NAMALWA (cell line): ENCODE measurements at places on chromosomes 4 and X.

DNA sequence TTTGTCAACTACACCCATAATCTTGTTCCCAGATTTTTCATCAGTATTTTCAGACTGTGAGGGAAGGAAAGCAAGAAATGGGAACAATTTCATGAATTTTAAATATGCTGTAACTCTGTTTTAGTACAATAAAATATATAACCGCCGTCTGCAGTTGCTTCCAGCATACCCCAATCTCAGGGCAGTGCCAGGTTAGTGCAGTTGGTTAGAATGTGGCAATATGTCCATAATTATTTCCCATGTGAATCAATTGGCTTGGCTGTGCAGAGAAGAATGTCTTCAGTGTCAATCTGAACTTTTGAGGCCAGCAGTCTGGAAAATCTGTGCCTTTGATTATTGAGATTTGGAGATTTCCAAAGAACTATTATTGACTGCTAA lies 5.0 kb upstream of the MMAA start:
- DNase-seq: no peak

DNA sequence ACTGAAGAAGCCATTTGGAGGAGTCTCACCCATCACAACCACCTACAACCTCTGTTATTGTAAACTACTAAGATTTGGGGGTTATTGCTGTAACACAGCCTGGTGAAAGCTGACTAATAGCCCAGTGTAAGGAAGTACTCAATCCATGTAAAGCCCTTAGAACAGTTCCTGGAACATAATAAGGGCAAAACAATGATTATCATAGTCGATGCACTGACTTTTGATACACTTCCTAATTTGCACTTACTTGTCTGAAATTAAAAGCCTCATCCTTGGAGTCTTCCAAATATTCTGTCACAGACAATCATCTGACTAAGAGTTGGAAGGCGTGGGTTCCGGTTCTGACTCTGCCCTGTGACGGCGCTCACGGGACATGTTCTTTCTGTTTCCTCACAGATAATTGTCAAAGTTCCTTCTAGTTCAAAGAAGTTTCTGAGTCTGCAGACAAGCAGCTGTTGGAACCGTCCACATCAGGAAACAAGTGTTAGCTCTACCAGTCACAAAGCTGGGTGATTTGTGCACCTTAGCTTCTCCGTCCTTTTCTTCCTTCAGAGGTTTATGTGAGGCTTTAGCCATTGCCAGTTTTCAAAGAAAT lies 33.4 kb upstream of the RASGEF1B start:
- DNase-seq: peak; percentile 42

DNA sequence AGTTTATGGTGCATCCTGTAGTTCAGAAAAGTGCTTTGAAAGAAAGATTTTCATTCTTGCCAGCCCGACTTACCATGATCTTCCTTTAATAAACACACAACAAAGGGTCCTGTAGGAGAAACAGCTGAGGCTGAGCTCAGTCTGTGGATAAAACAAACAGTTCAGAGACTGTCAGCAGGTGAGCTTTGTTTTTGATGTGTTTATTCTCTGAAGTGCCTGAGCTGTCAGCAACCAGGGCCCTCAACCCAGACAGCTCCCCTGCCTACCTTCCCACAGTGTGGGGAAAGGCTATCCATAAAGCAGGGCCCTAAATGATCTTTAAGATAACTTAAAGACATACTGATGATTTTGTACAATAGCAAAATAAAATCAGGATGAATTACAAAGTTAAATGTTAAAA lies 459.2 kb upstream of the GALNT7 start:
- DNase-seq: no peak

GRCh38 chr4:104859601-104860237 lies 287.0 kb upstream of the TET2 start:
- DNase-seq: no peak

DNA sequence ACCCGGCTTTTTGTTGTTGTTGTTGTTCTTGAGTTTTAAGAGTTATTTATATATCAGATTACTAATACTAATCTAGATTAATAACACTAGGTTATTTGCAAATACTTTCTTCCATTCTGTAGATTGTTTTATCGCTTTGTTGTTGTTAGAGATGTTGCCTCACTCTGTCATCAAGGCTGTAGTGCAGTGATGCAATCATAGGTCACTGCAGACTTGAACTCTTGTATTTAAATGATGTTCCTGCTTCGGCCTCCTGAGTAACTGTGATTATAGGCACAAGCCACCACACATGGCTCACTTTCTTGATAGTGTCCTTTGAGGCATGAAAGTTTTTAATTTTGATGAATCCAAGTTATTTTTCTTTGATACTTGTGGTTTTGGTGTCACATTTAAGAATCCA lies 129.0 kb downstream of the VSIG4 start:
- DNase-seq: no peak

GRCh38 chrX:96455078-96455477 lies 229.6 kb upstream of the DIAPH2 start:
- no peak for DNase-seq

GRCh38 chr4:91427171-91427570 lies 876.6 kb upstream of the GRID2 start:
- no peak for DNase-seq

- DNase-seq: peak; percentile 86
Measured at GRCh38 chrX:153947009-153947769, 2.7 kb upstream of the RENBP start.

DNA sequence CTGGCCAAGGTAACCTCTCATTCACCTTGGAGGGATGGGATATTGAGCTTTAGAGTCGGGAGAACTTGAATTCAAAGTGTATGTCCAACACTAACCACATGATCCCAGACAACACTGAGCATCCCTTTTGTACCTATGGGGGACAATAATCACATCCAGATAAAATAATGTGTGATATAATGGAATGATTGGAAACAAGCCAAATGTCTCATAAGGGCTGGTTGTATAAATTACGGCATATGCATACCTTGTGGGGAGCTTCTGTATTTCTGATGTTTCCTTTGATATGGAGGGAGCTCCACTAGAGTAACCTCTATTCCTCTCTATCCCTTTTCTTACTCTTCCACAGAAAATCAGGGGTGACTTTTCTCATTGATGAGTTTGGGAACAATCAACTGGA lies 40.7 kb upstream of the LDB2 start:
- DNase-seq: no peak

- DNase-seq: no peak
Measured at GRCh38 chr4:151804086-151804630, 43.4 kb upstream of the GATB start.

DNA sequence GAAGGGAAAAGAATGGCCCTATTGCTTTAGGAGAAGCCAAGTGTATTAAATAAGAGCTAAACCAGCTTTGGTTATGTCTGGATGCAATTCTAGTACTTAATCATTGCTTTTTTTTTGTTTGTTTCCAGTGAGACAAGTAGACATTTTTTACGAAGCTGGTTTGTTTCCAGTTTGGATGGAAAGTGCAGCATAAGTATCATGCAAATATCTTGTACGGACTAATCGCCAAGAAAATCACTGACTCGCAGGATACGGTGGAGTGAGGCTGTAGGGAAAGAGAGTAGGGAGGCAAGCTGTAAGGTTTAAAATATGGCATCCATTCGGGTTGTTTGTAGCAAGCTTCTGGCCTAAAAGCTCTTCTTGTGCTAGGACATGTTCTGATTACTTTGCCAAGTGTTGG lies 64.8 kb downstream of the HPGD start:
- no peak for DNase-seq

GRCh38 chrX:100915562-100915961 lies 13.2 kb downstream of the XKRX start:
- no peak for DNase-seq

- no peak for DNase-seq
Measured at GRCh38 chr4:186249785-186250754, 15.9 kb upstream of the F11 start.

GRCh38 chrX:54386314-54386713 lies 28.5 kb upstream of the WNK3 start:
- no peak for DNase-seq

GRCh38 chr4:123561525-123561924 lies 164.9 kb downstream of the SPRY1 start:
- no peak for DNase-seq

- no peak for DNase-seq
Measured at GRCh38 chr4:183729069-183729406, 69.9 kb downstream of the TRAPPC11 start.

DNA sequence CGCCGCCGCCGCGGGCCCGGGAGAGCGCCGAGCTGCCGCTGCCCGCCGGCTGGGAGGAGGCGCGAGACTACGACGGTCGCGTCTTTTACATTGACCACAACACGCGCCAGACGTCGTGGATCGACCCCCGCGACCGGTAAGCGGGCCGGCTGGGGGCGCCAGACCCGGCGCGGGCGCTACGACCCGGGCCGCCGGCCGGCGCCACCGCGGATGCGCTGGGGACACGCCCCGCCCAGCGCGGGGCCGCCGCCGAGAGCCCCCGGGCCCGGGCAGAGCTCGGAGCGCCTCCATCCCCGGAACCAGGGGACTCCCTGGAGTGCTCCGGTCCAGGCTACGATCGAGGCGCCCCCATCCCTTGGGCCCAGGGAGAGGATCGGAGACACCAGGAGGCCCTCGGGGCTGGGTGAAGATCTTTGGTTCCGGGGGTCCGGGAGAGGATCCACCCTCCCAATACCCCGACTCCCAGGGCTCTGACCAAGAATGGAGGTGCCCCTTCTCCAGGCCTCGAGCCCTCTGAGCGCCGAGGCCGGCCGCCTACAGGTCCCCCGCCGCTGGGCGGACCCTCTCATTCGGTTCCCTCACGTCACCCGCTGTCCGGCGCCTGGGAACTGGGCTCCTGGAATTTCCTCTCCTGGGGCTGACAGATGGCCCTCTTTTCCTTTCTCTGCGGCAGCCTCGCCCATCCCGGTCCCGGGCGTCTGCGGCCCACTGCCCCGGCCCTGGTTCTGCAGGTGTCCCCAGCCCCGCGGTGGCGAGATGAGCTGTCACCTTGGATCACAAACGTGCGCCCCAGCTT lies 48.8 kb downstream of the CLDN34 start:
- DNase-seq: no peak

GRCh38 chr4:132275583-132276121 lies 873.4 kb upstream of the PCDH10 start:
- no peak for DNase-seq

DNA sequence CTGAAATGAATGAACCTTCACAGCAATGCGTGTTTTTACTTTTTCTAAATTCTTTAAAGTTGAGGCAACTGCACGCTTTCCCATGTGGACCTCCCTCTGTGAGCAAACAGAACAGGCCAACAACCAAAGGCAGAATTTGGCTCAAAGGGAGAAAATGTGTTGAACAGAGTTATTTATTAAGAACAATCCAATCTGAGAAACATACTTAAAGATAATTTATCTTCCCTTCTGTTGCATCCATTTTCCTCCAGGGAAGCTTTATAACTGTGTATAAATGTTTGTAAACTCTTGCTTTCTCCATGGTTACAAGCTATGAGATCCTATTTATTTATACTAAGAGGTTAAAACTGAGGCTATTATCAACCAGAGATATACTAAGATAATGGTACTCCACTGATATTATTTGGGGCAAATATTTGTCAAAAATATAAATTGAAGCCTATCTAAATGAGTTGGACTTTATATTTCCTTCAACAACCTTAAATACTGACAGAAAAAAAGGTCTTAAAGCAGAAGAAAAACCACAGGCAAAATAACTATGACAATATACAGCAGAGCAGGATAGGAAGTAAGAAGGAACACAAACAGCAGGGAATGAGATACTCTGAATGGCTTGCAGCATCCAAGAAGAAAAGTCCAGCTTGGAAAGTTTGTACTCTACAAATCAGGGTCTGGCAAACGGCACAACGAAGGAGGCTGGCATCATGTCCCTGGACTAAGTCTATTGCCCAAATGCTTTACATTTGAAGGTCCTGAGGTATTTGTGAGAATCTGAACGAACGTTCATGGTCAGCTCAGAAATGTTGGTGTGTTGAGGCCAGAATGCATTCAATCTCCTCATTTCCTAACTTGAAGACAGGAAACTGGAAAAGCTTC lies 663.2 kb upstream of the INTU start:
- no peak for DNase-seq

DNA sequence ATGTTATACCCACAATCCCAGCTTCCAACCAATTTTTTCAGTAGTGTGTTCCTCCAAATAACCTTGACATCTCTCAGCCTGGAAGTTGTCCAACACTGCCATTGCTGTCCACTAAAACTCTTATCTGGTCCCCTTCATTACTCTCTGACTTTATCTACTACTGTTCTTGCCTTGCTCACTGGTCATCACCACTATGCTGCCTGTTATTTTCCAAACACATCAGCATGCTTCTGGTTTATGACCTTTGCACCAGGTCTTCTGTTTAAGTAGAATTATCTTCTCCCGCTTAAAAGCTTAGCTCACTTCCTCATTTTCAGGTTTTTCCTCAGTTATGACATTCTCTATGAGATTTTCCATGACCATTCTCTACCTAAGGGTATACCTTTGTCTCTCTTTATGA lies 5.5 kb downstream of the ELMOD2 start:
- DNase-seq: no peak

- DNase-seq: no peak
Measured at GRCh38 chrX:19243431-19243830, 100.3 kb upstream of the PDHA1 start.

DNA sequence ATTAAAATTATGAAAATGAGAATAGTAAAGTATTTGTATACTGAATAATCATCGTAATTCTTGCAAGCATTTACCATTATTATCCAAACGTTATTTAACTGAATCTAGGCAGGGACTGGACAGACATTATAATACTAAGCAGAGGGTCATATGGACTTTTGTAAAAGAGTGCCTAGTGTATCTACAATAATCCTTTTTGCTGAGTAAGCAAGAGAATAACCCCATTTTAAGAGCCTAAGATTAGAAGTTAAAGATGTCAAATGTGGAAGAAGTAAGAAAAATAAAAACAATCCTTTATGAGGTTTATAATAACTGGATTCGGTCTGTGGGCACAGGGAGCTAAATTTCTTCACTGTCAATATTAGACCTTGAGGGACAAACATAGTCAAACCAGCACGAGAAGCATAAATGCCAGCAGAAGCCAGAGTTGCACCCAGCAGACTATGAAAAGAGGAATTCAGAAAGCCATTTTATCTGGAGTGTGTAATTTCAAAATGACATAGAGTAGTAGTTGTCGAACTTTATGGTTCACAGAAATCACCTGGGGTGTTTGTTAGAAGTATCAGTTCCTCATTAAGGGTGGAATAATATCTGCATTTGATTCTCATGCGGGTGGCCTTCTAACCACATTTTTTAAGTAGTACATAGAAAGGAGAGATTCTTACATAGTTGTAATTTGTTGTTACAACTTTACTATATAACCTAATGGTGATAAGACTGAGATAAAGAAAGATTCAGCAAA lies 39.7 kb upstream of the DCLK2 start:
- DNase-seq: peak; percentile 71

DNA sequence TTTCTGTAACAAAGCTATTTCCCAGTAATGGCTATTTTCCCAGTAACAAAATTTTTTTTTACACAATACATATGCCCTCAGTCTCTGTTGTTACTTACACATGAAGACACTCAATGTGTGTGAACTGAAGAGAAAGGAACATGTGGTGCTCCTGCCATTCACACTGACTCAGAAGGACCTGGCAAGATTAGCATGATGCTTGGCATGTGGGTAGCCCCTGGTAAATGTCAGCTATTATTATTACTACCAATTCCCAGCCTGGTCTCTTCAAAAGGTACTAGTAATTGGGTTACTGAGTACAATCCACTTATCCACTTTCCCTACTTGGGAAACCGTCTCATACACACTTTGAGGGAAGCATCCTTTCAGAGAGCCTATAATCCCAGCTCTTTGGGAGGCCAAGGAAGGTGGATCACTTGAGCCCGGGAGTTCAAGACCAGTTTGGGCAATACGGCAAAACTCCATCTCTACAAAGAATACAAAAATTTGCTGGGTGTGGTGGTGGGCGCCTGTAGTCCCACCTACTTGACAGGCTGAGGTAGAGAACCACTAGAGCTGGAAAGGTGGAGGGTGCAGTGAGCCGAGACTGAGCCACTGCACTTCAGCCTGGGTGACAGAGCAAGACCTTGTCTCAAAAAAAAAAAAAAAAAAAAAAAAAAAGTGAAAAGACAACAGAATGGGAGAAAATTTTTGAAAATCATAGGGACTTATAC lies 14.6 kb downstream of the RBBP7 start:
- DNase-seq: no peak
